Ovary (tissue), 10 donors: ENCODE measurements at places on chromosomes 6 and 20. TPM values are rescaled to one million over a fixed set of nuclear protein-coding genes. Genes with fewer than 3 reads are reported as not detected.

- DNase-seq, result no peak
Observed at GRCh38 chr6:142635130-142635529, 309.8 kb downstream of the HIVEP2 start.

YTHDF1 gene
- total RNA-seq, result 17.6 TPM

GRCh38 chr6:10687582-10687981, 6.8 kb downstream of the C6orf52 start:
- no peak for DNase-seq

- DNase-seq, result no peak
Observed at GRCh38 chr6:18579869-18580268, 192.7 kb downstream of the RNF144B start.

DNA sequence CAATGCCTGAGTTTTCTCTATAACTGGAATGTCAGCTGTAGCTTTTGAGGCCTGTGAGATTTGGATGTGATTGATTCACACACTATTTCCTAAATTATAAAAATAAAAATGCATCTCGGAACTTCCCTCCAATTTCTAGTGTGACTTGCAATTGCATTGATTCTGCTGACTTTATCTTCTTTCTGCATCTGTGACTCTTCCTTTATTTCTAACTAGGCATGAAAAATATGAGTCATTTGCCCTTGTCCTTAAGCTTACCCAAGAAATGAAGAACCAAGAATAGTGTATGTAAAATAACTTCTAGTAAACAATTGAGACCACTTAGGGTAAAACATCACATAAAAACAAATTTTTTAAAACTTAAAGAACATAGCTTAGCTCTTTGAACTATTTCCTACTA, 12.9 kb downstream of the OR2J2 start:
- DNase-seq, result no peak

PLN gene
- 29.0 TPM for total RNA-seq

- DNase-seq, result no peak
Observed at GRCh38 chr20:24651976-24652345, 182.5 kb downstream of the SYNDIG1 start.

DNA sequence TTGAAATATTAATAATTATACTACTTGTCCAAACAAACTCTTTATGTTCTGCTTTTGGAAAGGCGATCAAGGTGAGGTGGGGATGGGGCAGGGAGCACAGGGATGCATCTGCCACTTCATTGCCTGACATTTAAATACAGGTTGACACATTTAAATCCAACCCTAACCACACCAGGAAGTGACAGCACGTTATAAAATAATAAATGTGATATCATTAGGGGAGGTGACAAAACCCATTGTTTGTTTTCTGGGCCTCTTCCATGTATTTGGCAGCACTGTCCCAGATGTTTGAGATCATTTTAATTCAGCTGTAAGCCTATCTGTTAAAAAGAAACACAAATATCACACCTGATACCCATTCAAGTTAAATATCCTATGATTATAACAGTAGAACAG, 342.4 kb upstream of the ARID1B start:
- no peak for DNase-seq

IDH3B gene
- 85.9 TPM for total RNA-seq

- DNase-seq, result no peak
Observed at GRCh38 chr6:144549837-144550747, 265.0 kb downstream of the UTRN start.

REPS1 gene
- total RNA-seq, result 65.6 TPM

RCAN2 gene
- 15.3 TPM for total RNA-seq
